HuH-7.5 (cell line): ENCODE measurements at places on chromosomes 13 and 19.

DNA sequence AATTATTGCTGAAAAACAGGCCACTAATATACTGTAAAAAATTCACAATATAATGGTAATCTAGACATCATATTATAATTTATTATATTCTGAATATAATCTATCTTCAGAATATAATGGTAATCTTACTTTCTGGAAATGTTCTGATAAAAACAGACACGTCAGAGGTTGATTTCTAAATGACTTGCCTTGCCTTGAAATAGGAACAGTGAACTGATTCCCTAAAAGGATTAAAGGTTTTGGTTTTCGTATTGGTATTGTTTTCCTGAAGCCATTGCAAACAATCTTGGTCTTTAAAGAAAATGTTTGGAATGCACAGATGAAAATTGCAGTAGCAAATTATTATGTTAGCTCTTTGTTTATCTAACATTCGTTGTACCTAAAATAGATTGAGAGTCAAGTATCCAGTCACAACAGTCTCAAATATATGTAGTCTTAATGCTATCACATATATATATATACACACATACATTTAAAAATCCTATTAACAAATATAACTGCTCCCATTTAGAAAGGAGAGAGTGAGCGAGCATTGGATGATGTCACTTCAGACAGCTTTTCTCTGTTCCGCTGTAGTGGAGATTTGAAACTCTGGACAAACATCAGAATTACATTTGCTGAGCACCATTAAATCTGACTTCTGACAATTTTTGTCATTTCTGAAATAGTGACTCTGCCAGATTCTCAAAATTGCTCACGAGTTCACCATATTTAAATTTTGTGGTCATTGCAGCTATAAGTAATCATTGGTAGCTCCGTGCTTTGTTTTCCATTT, 1.7 kb downstream of the ITM2B start:
- no peak for DNase-seq

GRCh38 chr19:57771417-57771816, 1.9 kb downstream of the ZNF586 start:
- DNase-seq = no peak

- no peak for DNase-seq
Observed at GRCh38 chr13:114067381-114067885, 65.0 kb downstream of the RASA3 start.

DNA sequence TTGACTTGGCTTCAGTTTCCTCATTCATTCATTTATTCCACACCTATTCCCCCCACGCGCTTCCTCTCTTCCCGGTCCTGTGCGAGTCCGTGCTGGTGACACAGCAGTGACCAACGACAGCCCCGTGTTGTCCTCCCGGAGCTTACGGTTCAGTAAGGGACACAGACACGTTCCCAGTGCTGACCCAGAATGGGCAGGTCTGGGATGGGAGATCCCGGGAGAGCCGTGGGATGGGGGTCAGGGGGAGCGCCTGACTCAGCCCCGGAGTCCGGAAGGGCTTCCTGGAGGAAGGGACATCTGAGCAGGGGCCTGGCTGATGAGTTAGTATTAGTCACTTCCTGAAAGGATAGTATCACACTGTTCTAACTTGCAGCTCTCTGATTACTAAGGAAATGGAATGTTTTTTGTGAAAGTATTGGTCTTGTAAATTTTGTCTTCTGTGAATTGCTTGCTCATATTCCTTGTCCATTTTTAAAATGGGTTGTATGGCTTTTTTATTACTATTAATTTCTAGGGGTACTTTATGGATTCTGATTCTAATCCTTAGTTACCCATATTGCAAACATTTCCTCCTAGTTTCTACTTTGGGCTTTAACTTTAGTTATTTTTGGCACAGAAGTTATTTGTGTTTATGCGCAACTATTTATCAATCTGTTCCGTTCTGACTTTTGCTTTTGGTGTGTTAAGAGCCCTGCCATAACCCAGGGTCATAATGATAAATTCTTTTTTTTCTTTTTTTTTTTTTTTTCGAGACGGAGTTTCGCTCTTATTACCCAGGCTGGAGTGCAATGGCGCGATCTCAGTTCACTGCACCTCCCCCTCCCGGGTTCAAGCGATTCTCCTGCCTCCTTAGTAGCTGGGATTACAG, 708 bp upstream of the ERCC1 start:
- DNase-seq = peak; percentile 70

GRCh38 chr13:50222569-50223332, 207.5 kb downstream of the KCNRG start:
- no peak for DNase-seq

DNA sequence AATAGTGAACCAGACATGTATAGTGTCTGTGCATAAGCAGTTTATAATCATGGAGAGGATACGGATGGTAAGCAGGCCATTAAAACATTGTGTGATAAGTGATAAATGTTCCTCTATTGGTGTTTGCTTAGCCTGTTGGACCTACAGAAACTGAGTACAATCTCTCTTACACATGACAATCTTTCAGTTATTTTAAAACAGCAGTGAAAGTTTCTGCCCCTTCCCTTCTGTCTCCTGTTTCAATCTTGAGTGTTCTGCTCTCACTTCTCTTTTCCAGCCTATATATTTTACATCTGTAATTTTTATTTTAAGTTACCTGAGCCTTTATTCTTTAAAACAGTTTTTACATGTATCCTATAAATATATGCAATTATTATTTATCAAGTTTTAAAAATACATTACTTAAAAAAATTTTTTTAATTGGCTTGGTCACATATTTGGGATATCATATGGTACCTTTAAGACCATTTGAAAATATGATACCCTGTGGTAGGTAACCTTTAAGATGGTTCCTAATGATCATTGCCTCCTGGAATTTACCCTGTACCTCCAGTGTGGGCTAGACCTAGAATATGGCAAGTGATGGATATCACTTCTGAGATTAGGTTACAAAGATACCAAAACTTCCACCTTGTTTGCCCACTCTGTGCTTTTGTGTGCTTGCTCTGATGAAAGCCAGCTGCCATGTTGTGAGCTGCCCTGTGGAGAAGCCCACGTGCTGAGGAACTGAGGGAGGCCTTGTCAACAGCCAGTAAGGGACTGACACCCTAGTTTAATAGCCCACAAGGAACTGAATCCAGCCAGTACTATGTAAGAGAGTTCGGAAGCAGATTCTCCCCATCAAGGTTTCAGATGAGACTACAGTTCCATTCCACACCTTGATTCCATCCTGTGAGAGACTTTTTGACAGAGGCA, 99.3 kb downstream of the DHRS12 start:
- DNase-seq = no peak

DNA sequence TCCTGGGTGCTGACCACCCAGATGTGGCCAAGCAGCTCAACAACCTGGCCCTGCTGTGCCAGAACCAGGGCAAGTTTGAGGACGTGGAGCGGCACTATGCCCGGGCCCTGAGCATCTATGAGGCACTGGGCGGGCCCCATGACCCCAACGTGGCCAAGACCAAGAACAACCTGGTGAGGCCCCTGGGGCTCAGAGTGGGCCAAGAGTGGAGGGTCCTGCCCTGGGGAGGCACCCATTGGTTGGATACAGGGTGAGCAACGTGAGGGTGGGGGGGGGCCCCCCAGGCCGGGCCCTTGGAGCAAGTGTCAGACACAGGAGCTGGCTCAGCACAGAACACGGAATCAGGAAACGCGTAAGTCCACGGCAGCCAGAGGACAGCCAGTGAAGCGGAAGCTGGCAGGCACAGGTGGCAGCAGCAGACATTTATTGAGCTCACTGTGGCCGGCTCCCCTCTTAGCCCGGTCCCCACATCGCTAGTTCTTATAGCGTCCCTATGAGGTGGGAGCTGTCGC, 8.9 kb downstream of the KLC3 start:
- DNase-seq = no peak

DNA sequence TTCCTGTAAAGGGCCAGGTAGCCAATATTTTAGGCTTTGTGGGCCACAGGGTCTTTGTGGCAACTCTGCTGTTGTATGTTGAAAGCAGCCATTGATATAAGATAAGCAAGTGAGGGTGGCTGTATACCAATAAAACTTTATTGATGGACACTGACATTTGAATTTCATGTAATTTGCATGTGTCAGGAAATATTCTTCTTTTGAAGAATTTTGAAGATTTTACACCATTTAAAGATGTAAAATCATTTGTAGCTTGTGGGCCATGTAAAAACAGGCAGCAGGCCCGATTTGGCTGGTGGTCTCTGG, 2.4 kb upstream of the CTU1 start:
- DNase-seq = no peak

GRCh38 chr13:40191186-40191980, 475.1 kb downstream of the FOXO1 start:
- no peak for DNase-seq

DNA sequence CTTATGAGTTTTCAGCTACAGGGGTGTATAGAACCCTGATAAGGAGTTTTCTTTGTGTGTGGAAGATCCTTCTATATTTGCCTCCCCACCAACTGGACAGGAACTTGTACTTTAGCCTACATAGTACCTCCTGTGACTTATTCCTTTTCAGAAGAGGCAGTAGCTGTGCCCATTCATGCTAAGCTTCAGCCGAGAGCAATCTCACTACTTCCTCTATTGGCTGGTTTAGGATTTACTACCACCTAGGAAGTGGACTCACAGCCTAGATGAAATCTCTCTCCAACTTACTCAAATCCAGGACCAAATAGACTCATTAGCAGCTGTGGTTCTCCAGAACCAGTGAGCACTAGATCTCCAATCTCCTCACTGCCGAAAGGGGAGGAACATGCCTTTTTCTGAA, 2.3 kb upstream of the REX1BD start:
- no peak for DNase-seq

- DNase-seq = no peak
Observed at GRCh38 chr19:43738780-43739211, 16.0 kb downstream of the SMG9 start.

GRCh38 chr13:96772426-96772825, 221.8 kb downstream of the OXGR1 start:
- no peak for DNase-seq

DNA sequence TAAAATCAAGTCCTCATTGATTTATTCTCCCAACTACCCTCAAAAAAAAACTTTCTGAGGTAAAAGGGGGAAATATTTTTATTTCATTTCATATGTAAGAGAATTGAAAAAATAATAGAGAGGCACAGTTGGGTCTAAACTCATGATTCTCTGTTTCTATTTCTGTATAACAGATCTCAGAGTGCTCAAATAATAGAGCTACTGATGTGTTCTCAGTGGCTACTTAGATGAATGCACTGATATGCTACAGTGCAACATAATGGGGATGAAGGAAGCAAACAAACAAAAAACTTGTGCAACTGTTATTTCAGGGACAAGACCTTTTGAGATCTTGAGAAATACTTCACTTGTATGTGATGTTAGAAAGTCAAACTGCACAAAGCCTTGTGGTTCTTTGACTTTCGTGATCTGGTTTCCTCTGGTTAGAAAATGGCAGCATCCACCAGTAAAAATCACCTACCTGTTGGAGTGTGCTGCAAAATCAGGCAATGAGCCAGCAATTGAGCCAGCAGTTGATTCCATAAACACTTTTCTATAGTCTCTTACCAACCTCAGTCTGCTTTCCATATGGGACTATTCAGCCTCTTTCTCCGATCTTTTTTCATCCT, 9.7 kb upstream of the DACH1 start:
- DNase-seq = no peak

DNA sequence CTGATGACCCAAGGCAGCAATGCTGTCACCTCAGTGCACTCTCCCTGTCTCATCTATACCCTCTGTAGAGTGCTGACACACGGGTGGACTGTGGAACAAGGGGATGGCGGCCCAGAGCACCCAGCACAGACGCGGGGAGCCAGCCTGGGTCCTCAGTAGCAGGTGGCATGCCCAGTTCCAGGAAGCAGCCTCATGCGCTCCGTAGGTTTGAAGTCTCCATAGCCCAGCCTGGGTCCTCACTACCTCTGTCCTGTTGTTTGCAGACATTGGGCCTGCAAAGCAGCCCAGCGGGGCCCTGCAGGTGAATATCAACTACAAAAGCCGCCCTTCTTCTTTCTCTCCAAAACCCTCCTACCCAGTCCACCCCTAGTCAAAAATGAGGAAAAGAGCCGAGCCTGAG, 5.0 kb upstream of the SLC7A9 start:
- DNase-seq = no peak

GRCh38 chr13:30158774-30159445, 148.4 kb downstream of the KATNAL1 start:
- no peak for DNase-seq

- DNase-seq = no peak
Observed at GRCh38 chr13:99883805-99884204, 87.8 kb downstream of the ZIC5 start.

DNA sequence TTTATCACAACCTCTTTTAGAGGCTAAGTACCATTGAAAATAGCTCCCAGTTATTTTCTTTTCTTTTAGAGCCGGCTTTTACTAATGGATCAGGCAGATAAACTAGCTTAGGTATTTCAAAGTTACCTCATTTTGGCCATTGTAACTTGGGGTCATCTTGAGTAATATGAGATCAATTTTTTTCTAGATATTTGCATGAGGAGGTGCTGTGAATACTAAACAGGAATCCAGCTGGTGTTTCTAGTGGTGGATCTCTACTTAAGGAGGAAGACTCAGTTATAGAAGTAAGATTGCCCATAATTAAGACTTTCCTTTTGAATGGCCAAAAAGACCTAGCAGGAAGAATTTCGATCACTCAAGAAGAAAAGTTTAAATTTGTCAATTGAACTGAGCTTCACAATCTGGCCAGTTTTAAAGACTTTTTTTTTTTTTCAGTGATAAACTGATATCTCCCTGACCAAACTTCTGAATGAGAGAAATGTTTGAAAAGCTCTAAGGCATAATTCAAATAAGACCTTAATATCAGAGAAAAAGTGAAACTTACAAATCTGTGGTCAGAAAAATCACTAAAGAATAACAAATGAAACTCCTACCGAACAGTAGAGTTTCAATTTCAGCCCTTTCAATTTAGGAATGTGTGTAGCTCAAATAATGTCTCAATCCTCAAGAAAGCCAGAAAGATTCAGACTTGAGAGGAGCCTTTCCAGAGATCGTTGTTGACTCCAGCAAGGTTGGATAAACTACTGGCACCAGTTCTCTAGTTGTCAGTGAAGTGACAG, 11.6 kb upstream of the NAA16 start:
- DNase-seq = no peak

- DNase-seq = peak; percentile 73
Observed at GRCh38 chr19:34430738-34431625, 2.8 kb downstream of the UBA2 start.

DNA sequence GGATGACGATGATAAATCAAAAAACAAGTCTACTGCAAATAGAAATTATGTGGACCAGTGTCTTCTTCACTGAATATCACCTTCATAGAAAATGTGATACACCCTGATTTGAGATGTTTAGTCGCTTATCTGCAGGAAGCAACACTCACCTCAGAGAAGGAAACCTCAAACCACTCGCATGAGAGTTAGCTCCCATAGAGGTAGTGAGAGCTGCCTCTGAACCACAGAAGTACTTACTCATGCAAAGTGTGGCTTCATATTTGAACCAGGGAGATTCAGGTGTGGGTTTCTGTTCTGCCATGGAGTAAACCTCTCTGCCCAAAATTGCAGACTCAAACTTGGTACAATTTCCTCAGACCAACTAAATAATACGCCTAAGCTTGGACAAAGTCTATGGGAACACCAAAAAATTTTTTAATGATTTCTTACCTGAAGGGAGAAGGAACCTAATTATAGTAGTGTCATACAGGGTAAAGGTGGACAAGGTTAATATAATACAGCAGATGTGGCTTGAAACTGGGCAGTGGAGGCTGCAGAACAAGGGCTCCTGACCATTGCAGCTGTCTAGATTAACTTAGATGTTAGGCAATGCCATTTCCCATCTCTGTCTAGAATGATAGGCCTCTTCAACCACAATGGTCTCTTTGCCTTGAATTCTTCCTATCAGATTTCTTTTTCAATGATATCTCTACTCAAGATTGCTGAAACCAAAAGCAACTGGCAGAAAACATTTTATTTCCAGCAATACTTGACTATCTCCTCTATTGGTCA, 29.6 kb upstream of the RCBTB2 start:
- DNase-seq = no peak

GRCh38 chr13:106533943-106534638, 1.4 kb downstream of the EFNB2 start:
- no peak for DNase-seq
